Karpas-422 (cell line): ENCODE measurements at places on chromosomes 2 and 18.

DNA sequence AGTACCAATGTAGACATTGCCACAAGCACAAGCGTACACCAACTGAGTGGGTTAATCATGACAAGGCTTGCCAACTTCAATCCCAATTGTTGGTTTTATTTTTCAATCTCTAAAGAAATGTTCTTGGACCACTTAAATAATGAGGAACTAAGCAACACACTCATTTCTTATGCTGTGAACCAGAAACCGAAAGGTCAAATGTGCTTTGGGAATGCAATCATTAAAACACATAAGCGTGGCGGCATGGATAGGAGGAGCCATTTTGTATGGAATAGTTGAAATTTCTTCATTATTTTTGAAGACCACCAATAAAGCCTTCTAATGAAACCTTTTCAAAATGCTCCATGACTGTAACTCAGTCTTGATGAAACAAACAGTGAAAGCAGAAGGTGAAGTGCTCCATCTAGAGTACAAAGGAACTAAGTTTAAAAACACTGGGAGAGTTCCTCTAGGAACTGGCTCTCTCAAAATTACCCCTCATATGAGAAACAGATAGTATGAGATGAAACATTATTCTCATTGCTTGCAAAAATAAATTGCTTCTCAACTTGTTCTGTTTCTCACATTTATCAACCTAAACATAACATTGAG is 113.2 kb upstream of the CHST9 start:
- DNase-seq = no peak

GRCh38 chr2:4107179-4107578 is 403.8 kb downstream of the DCDC2C start:
- no peak for DNase-seq

GRCh38 chr18:44584900-44585299 is 95.8 kb upstream of the SETBP1 start:
- no peak for DNase-seq

GRCh38 chr2:238864207-238865014 is 16.5 kb downstream of the TWIST2 start:
- DNase-seq = no peak
